Activated T-cell treated with anti-CD3 and anti-CD28 coated beads, Interleukin-2, amount 50 U/mL, for 4 hours (primary cell): ENCODE measurements at places on chromosomes 3 and 15.

DNA sequence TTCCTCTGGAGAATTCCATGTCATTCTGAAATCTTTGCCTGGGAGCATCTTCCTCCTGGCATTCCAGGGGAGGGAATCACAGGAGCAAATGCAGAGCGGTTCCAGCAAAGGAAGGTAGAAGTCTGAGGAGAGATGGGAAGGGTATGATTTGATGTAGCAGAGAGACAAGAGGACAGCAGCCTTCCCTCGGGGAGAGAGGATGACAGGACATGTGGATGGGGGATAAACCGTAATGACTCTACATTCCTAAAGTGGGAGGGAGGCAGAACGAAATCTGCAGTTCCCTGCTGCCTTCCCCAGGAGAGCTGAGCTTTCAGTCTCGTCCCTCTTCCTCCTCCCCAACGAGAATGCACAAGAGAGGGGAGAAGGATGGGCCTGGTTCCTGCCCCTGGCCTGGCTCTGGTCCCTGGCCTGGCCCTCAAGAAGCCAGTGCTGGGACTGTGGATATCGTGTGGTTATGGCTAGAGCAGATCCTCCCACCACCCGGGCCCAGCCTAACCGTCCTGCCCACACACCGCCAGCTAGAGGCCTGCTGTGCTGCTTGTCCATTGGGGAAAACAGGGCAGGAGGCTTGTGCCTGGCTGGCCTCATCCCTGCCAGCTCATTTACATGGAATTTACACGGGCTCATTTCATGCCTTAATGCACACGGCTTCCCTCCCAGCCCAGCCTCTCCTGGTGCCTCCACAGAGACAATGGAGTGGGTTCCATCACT is 26.6 kb downstream of the SEMA7A start:
- DNase-seq = no peak

DNA sequence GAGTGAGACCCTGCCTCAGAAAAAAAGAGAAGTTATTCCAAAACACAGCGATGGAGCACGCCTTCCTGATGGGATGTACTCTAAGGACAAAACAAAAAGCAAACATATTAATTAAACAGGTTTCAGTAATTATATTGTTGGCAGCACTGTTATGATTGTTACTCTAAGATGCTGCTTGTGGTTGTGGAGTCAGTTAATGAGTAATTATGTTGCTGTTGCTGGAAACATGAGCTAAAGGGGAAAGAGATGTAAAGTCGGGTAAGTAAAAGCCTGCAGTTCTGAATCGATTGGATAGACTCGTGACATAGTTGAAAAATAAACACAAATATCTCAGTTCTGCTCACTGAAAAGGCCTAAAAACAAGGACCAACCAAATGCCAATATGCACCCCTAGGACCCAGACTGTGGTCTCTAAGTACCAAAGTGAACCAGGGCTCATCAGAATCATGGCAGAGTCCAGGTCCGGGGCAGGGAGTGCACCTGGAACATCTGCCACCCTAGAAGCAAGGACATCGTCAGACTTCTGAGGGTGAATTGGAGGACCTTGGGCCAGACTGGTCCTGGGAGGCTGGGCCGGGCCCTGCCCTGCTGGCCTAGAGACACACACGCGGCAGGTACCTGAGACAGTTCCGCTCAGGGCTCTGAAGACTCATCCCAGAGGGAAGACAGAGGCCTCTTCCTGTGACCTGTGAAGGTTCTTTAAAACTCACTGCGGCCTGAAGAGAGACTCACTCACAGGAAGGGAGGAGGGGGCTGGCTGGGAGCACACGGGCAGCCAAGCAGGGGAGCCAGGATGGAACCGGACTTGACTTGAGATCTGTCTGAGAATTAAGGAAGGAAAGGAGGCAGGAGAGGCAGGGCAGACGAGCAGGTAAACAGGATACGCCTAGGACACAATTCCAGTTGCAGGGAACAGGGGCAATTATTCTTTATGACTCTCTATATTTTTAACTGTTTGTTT is 140.5 kb downstream of the LRRK1 start:
- no peak for DNase-seq

- no peak for DNase-seq
These were observed 163.6 kb downstream of the CHSY1 start for GRCh38 chr15:101088271-101088670.

GRCh38 chr3:99783011-99783573 is 34.6 kb upstream of the CMSS1 start:
- no peak for DNase-seq

GRCh38 chr3:17063596-17063995 is 178.8 kb downstream of the PLCL2 start:
- no peak for DNase-seq

- DNase-seq = no peak
These were observed 1398.0 kb upstream of the ALCAM start for GRCh38 chr3:103968751-103969150.

- no peak for DNase-seq
These were observed 770 bp downstream of the TBC1D5 start for GRCh38 chr3:17741621-17742101.

DNA sequence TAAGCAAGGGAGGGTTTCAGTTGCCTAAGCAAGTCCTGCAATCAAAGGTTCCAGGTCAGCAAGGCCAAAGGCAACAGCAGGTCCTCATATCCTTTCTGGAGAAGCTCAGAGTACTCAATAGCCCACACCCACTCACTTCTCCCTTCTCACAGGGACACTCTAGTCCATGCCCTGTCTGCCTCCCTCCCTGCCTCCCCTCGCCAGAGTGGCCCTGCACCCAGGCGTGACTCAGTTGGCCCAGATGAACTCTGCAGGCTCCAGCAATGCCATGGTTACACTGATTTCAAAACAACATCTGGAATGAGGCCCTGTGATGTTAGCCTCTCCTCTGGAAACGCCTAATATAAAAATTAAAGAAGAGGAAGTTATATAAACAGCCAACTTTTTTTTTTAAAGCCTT is 32.9 kb downstream of the IL16 start:
- no peak for DNase-seq

DNA sequence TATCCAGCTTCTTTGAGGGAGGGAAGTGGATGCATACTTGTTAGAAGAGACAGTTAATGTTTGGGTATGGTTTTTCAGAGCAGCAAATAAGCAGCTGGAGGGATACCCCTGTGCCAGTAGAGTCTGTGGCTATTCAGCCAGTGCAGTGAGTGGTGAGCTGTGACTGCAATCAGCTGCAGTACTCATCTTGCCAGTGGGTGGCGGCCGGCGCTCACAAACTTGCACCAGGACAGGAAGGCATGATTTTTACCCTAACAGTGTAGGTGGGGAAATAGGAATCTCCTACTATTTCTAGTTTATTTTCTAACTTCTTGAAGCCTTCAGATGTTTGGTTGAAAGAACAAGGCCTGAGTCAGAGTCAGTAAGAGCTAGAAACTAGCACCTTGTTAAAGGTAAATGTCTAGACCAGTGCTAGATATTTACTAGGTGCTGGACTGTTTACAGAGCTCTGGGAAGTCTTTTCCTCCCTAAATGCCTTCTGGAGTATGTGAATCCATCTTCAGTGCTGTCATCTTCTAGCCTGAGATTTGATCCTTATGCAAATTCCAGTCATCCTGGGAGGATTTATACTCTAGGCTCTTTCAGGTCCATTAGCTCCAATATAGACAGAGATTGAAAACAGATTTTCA is 23.6 kb downstream of the TIMP4 start:
- DNase-seq = peak; percentile 39

DNA sequence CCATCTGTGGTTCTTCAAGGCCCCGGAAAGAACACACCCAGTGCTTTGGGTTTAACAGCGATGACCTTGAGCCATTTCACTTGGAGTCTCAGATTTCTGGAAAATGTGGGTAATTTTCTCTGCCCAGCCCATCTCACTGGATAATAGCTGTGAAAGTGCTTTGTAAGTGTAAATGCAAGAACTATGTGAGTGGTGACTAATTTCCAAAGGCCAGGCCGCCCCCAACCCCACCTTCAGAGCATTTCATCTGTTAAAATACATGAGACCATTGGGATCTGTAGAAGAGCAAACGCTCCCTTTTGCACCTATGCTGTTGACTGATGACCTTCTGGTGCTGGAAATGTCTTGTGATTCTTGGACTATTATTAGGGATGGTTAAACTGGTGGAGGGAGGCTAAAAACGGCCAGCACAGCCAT is 196.8 kb upstream of the LPP start:
- no peak for DNase-seq
